Activated CD4-positive, alpha-beta T cell treated with anti-CD3 and anti-CD28 coated beads, Interleukin-2, amount 50 U/mL, for 48 hours (primary cell): ENCODE measurements at places on chromosomes 11 and 22.

GRCh38 chr11:40204228-40204627 is 1255.2 kb downstream of the LRRC4C start:
- DNase-seq, result no peak

GRCh38 chr11:8309862-8310261 is 46.2 kb upstream of the LMO1 start:
- no peak for DNase-seq

GRCh38 chr11:82994604-82995230 is 77.0 kb downstream of the RAB30 start:
- DNase-seq, result no peak

- DNase-seq, result no peak
Observed at GRCh38 chr11:28529046-28529445, 420.9 kb downstream of the METTL15 start.

DNA sequence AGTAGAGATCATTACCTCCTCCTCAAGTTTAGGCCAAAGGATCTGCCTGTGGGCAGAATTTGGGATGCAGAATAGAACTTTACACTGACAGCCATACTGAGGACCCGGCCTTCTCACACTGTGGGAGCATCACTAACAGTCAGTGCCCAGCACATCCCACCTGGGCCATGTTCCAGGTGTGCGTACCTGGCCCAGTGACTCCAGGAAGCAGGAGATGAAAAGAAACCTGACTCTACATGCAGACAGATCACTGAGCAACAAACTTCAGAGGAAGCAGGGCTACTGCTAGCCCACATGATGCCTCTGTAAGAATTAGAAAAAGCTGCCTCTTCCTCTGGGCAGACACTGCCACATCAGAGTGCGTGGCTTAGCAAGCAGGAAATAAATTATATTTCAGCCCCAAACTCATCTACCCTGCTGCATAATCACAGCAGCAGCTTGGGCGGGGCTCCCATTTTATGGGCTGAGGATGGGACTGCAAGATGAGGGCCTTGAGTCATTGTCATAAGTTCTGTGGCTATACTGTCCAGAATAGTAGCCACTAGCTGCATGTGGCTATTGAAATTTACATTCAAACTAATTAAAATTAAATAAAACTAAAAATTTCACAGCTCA is 6.0 kb upstream of the LMO2 start:
- DNase-seq, result no peak

DNA sequence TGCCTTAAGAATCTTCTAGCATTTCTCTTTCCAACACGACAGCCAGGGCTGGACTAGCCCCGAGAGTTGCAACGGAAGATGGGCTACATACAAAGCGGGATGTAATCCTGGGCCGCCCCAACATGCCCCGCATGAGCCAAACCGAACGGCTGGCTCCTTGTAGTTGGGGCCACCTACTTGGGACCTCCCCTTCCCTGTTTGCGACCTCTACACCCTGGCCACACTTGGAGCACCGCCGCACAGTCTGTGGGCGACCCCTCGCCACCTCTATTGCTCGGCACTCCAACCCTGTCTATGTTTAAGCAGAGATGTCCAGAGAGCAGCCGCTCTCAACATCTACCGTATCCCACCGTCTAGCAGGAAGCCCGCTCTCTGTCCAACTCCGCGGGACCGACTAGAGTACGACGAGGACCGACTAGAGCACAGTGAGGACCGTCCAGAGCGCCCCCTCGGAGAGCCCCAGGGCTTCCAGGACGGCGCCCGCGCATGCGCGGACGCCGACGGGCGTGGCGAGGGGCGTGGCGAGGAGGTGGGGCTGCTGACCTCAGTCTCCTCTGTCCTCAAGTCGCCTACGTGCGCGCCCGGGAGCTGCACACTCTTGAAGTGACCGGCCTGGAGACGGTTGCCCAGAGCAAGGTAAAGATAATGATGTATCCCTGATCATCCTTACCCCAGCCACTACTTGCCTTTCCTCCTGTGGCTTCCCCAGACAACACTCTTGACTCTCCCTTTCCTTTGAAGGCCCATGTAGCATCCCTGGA is 32.3 kb downstream of the NEAT1 start:
- DNase-seq, result peak; percentile 92
